ENCODE measurements at places on chromosomes 11 and 22.

DNA sequence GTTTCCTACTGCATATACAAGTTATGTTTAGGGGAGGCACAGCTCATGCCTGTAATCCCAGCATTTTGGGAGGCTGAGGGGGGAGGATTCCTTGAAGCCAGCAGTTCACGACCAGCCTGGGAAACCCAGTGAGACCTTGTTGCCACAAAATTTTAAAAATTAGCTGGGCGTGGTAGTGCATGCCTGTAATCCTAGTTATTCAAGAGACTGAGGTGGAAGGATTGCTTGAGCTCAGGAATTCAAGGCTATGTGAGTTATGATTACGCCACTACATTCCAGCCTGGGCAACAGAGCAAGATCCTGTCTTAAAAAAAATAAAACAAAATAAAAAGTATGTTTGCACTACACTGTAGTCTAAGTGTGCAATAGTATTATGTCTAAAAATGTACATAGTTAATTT lies 108.8 kb upstream of the TEAD1 start:
- no peak overlapping the region for H3K4me3 ChIP-seq
- H3K4me1 ChIP-seq = no peaks in the 10 kb centered on the region
- no peaks in the 10 kb centered on the region for H3K27me3 ChIP-seq
- no peaks in the 10 kb centered on the region for H3K36me3 ChIP-seq
- no peak overlapping the region for H3K27ac ChIP-seq
- DNase-seq = no peak

DNA sequence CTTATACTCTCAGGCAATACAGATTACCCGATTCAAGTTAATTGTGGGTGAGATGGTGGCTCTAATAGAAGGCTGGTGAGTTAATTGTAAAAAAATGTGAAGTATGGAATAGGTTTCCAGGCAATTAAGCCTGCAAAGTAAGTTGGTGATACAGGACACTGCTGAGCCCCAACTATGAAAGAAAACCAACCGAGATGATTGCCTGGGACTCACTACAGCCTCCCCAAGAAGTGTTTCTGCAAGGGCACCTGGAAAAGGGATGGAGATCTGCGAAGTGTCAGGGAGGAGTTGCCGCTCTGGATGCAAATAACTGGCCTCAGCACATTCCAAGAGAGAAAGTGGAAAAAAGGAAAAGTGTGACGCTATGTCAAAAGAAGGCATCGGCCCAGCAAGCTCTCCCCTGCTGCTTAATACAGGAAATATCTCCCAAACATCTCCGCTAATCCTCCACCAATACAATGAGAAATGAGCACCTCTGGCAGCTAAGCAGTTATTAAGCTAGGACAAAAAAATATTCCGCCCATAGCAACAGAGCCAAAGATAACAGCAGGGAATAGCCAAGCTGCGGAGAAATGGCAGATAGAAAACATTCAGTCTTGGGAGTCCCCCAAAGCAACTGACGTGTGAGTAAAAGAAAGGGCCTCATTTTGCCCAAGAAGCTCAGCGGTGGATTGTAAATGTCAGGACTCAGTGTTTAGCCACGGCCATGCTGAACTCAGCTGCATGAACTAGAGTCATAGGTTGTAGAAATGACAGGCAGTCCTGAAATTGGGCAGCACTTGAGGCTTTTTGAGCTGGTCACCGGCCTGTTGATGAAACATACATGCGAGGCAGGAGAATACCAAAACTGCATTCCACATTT lies 133.7 kb downstream of the SNX19 start:
- peaks cover 27% of the 10 kb centered on the region for H3K4me1 ChIP-seq
- no peak overlapping the region for H3K4me3 ChIP-seq
- no peaks in the 10 kb centered on the region for H3K27me3 ChIP-seq
- no peak for DNase-seq
- no peaks in the 10 kb centered on the region for H3K36me3 ChIP-seq
- no peak overlapping the region for H3K27ac ChIP-seq

- DNase-seq = no peak
- no peak overlapping the region for H3K27ac ChIP-seq
- no peaks in the 10 kb centered on the region for H3K4me1 ChIP-seq
- no peaks in the 10 kb centered on the region for H3K36me3 ChIP-seq
- no peak overlapping the region for H3K4me3 ChIP-seq
Observed at GRCh38 chr11:44424841-44425240, 114.9 kb upstream of the ALX4 start.

GRCh38 chr22:23531966-23532705 lies 48.0 kb downstream of the IGLL1 start:
- H3K27me3 ChIP-seq = peaks cover 59% of the 10 kb centered on the region
- H3K27ac ChIP-seq = no peak overlapping the region
- no peak for DNase-seq

GRCh38 chr22:29344137-29344536 lies 28.6 kb upstream of the RASL10A start:
- H3K27me3 ChIP-seq = no peaks in the 10 kb centered on the region
- no peak overlapping the region for H3K4me3 ChIP-seq
- H3K4me1 ChIP-seq = no peaks in the 10 kb centered on the region
- 0 out of 2 replicates have a peak, but pooled peaks cover 6% of the 10 kb centered on the region for H3K36me3 ChIP-seq
- DNase-seq = no peak

DNA sequence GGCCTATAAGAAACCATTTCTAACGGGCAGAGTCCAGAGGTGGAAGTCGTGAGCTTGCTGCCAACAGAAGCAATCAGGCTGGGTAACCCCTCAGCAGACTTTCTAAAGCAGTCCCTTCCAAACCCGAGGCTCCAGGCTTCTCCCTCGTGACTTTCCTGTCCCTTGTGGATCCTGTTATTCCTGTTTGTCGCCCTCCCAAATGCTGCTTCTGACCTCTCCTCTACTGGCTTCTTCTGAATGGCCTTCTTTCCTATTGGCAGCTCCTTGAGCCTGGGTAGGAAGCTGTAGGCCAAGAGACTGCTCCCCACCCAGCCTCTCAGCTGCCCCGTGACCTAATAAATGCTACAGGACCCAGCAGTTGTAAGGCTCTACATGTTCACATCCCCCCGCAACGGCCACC lies 35.0 kb downstream of the MAFF start:
- H3K27ac ChIP-seq = no peak overlapping the region
- H3K4me1 ChIP-seq = peaks cover 6% of the 10 kb centered on the region
- H3K4me3 ChIP-seq = no peak overlapping the region
- H3K36me3 ChIP-seq = peaks cover 17% of the 10 kb centered on the region
- DNase-seq = no peak
- no peaks in the 10 kb centered on the region for H3K27me3 ChIP-seq

GRCh38 chr11:76724171-76724768 lies 53.7 kb upstream of the LRRC32 start:
- no peak overlapping the region for H3K4me3 ChIP-seq
- no peaks in the 10 kb centered on the region for H3K36me3 ChIP-seq
- peaks cover 12% of the 10 kb centered on the region for H3K27me3 ChIP-seq
- no peak overlapping the region for H3K27ac ChIP-seq
- no peak for DNase-seq
- no peaks in the 10 kb centered on the region for H3K4me1 ChIP-seq

DNA sequence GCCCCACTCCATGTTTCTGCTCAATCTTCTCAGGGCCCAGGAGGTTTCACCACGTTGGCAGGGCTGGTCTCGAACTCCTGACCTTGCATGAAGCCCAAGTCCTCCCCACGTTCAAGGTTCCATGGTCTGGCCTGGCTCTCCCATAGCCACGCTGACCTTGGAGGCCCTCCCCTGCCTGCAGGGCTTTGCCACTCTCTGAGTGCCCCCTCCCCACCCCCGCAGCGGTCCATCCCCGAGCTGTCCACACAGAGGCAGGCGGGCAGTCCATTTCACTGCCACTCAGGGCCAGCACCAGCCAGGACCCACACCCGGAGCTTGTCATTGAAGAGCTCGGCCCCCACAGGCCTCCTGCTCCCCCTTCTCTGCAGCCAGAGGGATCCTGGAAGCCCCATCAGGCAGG lies 30.7 kb downstream of the ARHGAP8 start:
- H3K4me1 ChIP-seq = no peaks in the 10 kb centered on the region
- DNase-seq = no peak
- no peaks in the 10 kb centered on the region for H3K36me3 ChIP-seq

All from MM.1S (cell line).